Endothelial cell of umbilical vein (primary cell): ENCODE measurements at places on chromosomes 16 and 17.

DNA sequence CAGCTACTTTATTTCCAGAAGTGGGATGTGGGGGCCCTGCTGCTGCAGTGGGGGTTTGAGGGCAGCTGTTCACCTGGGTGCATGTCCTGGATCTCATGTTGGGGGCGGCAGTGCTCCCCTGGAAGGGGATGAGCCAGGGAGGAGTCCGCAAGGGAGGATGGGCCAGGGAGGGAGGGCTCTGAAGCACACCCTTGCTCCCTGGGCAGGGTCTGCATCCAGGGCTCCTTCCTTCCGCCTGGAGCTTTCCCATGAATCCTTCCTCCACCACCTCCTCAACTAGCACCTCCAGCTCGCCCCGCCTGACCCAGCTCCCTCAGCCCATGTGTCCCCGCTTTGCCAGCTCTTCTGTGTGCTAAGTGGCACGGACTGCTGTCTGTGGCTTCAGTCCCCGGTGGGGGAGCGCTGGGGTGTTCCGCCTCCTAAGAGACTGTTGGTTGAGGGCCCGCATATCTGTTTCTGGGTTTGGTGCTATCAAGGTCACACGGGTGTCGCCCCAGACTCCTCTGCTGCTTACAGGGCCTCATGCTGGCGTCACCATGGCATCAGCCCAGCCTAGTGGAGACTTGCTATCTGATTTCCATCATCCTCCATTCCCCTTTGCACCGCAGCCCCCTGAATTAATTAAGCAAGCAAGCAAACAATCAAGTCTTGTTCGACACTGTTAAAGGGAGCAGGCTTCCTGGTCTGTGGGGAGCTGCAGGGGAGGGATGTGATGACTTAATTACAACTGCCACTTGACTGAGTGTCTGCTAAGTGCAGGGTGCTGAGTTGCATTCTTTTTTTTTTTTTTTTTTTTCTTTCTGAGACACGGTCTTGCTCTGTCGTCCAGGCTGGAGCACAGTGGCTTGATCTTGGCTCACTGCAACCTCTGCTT lies 71.8 kb downstream of the PRKCA start:
- DNase-seq = no peak

- DNase-seq = no peak
These were observed 3.4 kb upstream of the SRL start for GRCh38 chr16:4245077-4245791.

- DNase-seq = no peak
These were observed 279 bp downstream of the HNF1B start for GRCh38 chr17:37744633-37744927.

DNA sequence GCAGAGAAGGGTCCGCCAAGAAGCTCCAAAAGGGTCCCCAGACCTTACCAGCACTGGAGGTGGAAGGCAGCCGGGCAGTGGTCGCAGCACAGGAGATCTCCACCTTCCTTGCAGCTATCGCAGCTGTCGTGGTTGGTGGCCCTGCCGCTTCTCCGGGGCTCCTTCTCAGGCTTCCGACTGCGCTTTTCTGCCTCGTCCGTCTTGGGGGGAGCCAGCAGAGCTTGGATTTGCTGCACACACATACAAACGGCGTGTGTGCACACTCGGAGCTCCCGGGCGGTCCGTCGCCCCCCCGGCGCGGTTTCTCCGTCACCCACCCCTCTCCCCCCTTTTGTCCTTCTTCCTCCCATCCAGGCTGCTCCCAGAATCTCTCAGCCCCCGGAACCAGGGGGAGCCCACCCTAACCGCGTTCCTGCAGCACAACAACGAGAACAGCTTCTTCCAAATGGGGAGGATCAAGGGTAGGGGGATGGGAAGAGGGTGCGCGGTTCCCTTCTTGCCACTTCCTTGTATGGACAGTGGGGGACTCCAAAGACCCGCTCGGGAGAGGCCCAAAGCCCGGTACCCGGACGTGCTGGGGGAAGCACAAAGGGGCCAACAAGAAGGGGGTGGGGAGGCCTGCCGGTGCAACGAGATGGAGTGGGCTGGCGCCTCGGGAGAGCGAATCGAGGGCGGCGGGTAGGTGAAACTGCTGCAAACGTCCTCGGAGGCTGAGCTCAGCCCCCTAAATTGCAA lies 1.1 kb downstream of the PHF12 start:
- DNase-seq = peak; percentile 54

DNA sequence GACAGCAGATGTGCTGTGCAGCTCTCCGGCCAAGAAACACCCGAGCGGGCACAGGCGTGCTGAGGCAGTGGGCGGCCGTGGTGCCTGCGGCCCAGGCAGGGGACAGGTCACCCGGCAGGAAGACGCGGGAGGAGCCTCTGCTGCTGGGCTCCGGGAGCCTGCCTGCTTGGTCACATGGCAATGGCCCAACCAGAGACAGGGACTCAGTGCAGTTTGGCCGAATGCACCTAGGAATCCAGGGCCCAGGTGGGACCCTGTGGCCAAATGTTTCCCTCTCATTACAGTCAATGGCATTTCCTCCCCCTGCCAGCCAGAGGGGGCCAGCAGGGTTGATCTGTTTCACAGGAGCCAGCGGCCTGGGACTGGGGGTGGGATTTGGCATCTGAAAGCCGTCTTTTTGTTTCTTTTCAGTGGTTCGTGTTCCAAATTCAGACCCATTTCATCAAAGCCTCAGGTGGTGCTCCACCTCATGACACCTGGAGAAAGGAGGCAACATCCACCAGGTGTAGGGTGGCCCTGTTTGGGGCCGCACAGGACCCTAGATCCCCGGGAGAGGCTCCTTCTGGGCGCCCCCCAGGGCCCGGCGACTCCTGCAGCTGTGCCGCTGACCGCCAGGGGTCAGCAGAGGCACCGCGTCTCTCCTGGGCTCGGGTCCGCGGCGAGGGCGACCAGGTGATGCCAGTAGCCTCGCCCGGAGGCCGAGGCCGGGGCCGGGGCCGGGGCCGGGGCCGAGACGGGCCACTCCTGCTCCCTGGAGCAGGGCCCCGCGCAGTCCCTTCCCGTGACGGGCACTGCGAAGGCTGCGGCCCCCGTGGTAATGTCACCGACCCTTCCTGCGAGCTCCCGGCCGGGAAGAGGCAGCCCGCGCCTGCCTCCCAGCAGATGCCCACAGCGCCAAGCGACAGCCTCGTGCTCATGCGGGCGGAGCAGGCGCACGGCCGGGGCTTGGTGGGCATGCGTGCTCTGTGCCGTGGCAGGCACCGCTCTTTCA lies 118.5 kb downstream of the C16orf78 start:
- peak; percentile 34 for DNase-seq

DNA sequence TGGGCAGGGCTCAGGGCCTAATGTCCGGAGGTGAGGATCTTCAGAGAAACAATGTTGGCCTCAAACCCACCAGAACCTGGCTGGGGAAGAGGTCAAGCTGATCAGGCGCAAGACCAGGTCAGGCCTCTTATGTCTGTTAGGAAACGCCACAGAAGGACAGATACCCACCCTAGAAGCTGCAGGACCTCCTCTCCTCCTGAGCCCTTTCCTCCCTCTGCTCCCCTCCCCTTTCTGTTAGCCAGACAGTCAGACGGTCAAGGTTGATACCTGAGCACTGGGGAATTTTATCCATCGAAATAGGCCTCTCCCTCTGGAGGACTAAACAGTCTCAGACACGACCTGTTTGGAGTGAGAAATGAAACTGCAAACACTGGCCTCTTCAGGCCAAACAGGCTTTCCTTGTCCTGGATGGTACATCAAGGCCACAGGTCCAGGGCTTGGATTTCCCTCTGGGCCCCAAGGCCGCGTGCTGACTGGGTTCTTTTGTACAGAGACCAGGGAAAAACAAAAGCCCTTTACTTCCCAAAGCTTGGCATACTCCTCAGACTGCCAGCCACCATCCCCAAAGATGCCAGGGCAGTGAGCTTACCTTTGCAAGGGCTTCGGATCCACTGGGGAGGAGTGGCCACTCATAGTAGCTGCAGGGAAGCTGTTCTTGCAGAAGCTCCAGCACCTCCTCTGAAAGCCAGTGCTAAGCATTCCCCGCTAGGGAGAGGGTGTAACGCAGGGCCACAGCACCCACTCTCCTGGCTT lies 135.8 kb downstream of the CCDC182 start:
- no peak for DNase-seq

DNA sequence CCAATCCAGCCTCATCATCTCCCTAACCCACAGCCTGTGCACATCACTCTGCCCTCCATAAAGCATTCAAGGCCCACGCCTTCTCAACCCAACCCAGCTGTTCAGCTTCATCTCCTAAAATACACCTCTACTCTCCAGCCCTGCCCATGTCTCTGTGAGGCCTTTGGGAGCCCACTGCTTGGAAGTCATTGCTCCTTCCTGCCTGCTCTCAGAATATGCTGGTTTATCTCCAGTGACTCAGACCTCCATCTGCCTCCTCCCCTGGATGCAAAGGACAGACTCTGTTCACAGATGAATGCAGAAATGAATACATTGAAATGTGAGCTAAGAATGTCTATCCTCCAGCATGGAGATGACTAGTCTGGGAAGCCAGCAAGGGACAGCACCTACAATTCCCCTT lies 19.0 kb downstream of the KCNG4 start:
- DNase-seq = no peak
